Foreskin melanocyte (primary cell): ENCODE measurements at places on chromosomes 12 and 14.

DNA sequence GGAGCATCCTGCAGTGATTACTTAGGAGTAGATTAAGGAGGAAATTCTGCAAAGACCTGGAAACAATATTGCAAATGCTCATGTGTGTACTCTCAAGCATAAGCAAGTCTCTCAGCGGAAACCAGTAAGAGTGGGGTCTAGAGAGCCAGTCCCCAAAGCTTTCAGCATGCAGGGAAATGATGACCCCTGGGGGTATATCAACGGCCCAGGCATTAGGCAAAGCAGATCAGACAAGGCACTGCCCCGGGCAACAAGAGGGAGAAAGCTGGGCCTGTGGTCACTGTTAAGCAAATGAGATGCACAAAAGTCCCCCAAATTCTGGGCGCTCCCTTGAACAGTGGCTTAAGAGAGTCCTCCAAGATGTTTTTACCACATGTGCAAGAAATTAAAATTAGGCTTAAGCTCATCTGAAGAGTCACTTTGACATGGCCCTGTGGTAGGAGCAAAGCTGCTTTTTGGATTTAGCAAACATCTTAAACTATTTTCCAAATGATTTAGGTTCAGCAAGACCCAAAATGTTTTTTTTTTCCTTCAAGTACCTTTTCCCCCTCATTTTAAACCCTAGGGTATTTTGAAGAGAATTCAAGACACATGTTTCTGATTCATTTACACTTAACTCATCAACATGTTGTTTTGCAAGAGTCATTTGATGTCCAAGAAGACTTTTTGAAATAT is 457.1 kb upstream of the TBX3 start:
- no peak for DNase-seq

- no peak for DNase-seq
These were observed at the start of gene MMP19 for GRCh38 chr12:55842681-55843429. MMP19 (minus strand) TSS chr12:55842936; CDS start chr12:55842830, 106 bp downstream.

- DNase-seq, result no peak
These were observed 49.6 kb downstream of the BMAL2 start for GRCh38 chr12:27382171-27382795.

GRCh38 chr12:86959766-86960458 is 703.7 kb upstream of the MGAT4C start:
- no peak for DNase-seq

- DNase-seq, result no peak
These were observed 16.7 kb downstream of the GRIP1 start for GRCh38 chr12:66662179-66662578.

DNA sequence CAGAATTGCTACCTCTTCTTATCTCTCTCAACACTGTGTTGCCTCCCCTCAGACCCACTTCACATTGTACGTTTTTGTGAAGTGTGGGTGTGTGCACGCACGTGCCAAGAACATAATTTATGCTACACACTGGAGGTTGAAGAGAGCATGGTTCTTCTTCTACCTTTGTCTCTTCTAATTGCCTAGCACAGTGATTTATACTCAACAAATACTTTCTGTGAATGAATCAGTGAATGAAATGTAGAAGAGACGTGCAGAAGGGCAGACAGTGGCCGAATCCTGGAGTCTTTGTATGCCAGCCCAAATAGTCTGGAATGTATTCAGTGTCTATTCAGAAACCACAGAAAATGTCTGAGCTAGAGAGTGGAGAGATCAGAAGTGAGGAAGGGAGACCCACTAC is 4.6 kb upstream of the SAMD4A start:
- no peak for DNase-seq

DNA sequence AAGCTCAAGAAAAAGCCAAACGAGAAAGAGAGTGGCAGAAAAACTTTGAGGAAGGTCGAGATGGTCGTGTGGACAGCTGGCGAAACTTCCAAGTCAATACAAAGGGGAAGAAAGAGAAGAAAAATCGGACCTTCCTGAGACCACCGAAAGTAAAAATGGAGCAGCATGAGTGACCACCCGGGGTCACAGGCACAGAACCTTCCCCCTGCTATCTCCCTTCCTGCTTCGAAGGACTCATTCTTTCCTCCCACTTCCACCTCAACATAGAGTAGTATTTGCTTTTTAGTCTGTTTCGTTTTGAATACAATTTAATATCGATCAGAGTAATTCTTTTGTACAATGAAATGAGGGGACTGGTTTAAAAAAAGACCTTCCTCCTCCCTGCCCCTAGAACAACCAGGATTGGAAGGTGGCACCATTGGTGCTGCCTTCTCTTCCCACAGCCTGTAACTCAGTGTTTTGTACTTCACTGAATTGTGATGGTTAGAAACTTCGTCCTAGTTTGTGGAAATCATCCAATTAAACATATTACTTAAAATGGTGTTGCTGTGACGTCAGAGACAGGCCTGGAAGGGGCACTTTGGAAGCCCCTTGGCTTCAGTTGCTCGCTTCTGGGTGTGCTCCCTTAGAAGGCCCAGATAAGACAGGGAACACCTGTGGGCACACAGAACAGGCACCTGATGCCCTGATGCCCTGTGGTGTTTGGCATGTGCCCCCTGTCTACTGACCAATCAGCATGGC is 26.1 kb upstream of the NFKBIA start:
- no peak for DNase-seq

DNA sequence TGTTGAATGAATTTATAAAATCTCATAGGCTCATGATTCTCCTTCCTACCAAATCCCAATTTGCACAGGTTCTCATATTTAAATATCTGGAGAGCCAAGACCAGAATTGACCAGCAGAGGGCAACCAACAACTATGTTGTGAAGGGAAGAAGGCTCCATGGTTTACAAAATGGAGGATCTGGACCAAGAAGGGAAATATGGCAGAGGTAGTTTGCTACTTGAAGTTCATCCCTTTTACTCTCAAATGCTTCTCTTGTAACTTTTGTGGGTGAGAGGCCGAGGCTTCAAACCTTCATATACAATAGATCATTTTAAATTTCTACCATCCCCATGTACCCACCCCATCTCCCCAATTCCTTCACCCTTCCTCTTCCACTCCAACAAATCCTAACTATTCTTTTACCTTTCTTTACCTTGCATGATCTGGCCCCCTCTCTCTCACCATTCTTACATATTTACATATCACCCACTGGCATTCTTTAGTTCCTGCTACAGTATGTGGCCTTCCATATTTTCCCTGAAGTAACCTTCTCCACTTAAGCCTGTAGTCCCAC is 3.8 kb upstream of the SMARCC2 start:
- DNase-seq, result peak; percentile 78

DNA sequence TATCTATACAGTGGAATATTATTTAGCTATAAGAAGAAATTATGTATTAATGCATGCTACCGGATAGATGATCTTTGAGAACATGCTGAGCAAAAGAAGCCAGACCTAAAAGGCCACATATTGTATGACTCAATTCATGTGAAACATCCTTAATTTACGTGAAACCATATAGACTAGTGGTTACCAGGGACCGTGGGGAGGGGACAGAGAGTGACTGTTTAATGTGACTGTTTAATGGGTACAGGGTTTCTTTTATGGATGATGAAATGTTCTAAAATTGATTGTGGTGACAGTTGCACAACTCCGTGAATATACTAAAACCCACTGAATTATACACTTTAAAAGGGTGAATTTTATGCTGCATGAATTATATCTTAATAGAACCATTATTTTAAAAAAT is 8.5 kb upstream of the BCL7A start:
- no peak for DNase-seq

DNA sequence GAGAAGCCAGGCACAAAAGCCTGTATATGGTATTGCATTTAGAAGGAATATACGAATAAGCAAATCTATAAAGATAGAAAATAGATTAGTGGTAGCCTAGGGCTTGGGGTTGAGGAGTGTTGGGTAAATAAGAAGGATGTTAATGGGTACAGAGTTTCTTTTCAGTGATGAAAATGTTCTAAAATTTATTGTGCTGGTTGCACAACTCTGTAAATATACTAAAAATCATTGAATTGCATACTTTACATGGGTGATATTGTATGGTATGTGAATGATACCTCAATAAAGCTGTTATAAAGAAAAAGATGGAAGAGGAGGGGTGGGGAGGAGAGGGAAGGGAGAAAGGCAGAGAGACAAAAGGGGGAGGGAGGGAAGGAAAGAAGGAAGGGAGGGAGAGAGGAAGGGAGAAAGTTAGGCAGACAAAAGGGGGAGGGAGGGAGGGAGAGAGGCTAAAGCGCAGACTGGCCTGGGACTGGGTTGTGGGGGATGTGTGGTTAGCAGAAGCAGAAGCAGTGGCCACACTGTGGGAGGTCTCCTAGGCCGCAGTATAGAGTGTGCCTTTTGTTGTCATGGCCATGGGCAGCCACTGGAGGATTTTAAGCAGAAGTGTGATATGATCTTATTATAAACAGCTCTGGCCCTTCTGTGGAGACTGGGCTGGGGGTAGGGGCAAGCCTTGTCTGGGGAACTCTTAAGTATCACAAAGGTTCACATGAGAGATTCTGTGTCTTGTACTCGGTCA is 73.6 kb upstream of the ELK3 start:
- no peak for DNase-seq

DNA sequence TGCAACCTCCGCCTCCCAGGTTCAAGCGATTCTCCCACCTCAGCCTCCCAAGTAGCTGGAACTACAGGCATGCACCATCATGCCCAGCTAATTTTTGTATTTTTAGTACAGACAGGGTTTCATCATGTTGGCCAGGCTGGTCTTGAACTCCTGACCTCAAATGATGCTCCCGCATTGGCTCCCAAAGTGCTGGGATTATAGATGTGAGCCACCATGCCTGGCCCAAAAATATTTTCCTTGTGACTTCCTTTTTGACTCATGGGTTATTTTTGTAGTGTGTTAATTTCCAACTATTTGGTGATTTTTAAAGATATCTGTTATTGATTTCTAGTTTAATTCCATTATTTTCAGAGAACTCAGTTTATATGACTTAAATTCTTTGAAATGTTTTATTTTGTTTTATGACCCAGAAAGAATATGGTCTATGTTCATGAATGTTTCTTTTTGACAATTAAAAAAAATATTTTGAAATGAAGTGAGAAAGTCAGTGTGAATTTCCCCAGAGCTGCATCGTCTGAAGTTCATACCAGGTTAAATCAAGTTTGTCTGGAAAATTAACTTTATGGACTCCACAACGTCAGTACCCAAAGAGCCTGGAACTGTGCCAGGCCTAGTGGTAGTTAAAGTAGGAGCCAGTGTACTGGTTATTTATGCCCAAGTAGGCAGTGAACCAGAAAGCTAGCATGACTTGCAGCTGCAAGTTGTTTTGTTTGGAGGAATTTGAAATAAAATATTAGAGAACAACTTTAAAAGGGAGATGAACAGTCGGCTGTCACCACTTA is 2.8 kb upstream of the CDKL1 start:
- DNase-seq, result no peak

- no peak for DNase-seq
These were observed 7.9 kb upstream of the KLRB1 start for GRCh38 chr12:9615420-9616136.

DNA sequence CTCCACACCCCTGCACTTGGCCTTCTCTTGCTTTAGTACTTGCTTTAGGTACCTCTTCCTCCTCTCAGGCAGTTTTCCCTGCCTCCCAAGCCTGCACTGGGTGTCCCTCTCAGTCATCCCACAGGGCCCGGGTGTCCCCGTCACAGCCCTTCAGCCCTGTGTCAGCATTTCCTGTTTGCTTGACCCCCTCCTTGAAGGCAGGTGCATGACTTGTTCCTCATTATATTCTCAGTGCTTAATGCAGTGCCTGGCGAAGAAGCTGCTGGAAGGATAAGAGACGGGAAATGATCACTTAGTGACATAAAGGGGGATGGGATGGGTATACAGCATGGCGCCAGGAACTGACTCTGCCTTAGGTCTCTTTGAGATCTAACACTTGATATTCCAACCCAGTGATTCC is 61.5 kb downstream of the IQSEC3 start:
- DNase-seq, result no peak

DNA sequence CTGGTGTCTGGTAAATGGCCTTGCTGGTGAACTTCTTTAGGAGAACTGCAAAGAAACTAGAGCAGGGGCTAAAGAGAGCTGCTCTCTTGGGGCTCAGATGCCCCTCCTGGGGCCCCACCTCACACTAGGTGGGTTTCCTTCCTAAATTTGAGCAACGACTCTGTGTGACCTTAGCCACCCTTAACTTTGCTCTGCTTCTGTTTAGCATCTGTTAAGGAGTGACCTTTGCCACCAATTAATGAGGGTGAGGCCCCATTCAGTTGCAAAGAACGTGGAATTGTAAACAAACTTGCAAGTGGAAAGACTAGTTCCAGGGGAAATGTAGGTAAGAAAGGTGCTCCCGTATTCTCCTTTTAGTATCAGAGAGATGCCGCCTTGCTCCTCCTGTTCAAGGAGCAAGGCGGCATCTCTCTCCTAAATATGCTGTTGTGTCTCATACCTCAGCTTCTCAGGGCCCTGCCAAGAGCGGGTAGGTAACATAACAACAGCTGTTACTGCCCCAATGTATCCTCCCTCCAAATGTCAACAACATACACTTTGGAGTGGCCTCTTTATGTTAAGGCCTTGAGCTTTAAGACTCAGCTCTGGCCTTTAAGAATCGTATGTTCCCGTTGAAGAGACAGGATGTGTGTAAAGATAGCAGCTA is 77.6 kb upstream of the FUT8 start:
- DNase-seq, result no peak

GRCh38 chr12:22169376-22169775 is 123.4 kb downstream of the CMAS start:
- no peak for DNase-seq

- DNase-seq, result no peak
These were observed 258.7 kb downstream of the EMP1 start for GRCh38 chr12:13454991-13455777.

DNA sequence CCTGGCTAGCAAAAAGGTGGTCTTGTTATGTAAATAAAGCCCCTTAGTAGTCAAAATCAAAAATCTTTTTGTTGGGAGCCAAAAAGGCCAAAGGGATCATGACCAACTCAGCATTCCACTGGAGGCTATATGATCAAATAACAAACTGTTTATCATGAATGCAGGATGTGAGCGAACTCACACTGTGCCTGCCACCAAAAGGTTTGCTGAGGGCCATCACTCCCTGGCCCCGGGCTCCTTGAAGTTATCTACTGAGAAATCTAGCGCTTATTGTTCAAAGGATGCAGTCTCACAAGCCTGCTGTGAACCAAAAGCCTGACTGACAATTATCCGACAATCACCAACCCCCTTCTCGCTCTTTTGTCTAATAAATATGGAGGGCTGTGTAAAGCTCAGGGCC is 107.2 kb upstream of the DDHD1 start:
- no peak for DNase-seq

DNA sequence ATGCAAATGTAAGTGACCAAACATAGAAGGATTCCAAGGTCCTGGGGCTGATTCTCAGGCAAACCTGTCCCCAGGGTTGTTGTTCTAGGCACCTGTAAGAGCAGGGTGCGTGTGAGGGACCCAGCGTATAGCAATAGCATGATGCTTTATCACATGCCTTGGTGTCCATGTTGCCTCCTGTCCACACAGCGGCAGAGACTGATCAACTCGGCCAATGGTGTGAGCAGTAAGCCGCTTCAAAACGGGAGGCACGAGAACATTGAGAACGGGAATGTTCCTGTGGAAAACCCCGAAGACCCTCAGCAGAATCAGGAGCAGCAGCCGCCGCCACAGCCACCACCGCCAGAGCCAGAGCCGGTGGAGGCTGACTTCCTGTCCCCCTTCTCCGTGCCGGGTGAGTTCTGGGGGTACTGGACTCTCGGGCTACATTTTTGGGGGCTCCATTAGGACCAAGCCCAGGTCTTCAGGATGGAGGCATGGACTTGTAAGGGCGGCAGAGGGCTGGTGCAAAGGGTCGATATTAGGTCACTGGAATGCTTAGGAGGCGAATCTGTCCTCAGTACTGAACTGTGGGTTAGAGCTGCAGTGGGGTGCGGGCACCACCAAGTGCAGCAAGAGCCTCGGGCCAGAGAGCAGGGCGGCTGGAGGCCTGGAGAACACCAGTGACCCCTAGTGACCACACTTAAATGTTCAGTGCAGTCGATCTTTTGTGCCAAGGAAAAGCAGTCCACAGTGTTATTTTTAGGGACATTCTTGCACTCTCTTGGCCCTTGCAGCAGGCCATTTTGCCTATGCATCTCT is 57.2 kb upstream of the RIN3 start:
- peak; percentile 48 for DNase-seq
